Suppressor macrophage treated with lipopolysaccharide for 1 hour (primary cell): ENCODE measurements at places on chromosomes 7 and 10.
A peak's percentile ranks its signal among the peaks of the same experiment; 100 is the strongest.

GRCh38 chr7:77570330-77571011 lies 33.4 kb downstream of the PTPN12 start:
- DNase-seq, result peak; percentile 95

- DNase-seq, result no peak
These were observed 1.7 kb upstream of the WEE2 start for GRCh38 chr7:141706239-141707064.

DNA sequence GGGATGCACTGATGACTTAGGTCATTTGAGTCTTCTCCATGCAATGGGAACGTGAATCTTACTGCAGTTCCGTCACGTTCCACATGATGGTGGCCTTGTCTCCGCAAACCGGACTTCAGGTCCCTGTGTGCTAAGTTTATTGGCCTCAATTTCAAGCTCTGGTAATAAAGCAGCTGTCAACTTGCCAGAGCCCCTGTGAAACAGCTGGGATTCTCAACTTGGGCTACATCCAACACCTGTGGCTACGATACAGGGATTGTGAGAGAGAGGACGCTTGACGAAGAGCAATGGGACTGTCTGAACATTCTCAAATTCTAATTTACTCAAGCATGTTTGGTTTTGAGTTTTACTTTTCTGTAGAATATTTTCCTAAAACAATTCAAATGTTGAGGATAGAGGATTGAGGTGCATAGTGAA lies 174.2 kb downstream of the PTN start:
- DNase-seq, result no peak

- DNase-seq, result no peak
These were observed 624.2 kb downstream of the ACTR3B start for GRCh38 chr7:153383781-153384180.

GRCh38 chr10:13712837-13713581 lies 126.2 kb downstream of the PRPF18 start:
- DNase-seq, result peak; percentile 92

- peak; percentile 39 for DNase-seq
These were observed 130.6 kb downstream of the MARCHF5 start for GRCh38 chr10:92421550-92421949.

DNA sequence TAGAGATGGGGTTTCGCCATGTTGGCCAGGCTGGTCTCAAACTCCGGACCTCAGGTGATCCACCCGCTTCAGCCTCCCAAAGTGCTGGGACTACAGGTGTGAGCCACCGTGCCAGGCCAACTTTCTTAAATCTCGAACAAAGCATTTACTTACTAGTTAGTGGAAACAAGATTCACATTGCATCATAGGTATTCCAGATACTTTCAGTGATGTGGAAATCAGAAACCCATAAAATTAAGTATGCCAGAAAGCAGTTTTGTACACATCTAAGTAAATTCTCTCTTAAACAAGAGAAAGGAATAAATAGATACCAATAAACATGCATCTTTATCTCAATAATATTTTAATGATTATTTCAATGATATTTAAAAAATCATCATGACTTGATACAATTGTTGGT lies 75.5 kb downstream of the DGKI start:
- DNase-seq, result no peak

- DNase-seq, result peak; percentile 22
These were observed 20.2 kb downstream of the RTKN2 start for GRCh38 chr10:62248465-62248864.

GRCh38 chr10:52326382-52326781 lies 12.3 kb downstream of the DKK1 start:
- no peak for DNase-seq

- DNase-seq, result peak; percentile 52
These were observed 13.9 kb upstream of the PSAP start for GRCh38 chr10:71864911-71865361.

GRCh38 chr7:142485617-142486226 lies 227.9 kb upstream of the PRSS58 start:
- DNase-seq, result peak; percentile 38

GRCh38 chr7:96305915-96306314 lies 16.0 kb downstream of the SLC25A13 start:
- no peak for DNase-seq

DNA sequence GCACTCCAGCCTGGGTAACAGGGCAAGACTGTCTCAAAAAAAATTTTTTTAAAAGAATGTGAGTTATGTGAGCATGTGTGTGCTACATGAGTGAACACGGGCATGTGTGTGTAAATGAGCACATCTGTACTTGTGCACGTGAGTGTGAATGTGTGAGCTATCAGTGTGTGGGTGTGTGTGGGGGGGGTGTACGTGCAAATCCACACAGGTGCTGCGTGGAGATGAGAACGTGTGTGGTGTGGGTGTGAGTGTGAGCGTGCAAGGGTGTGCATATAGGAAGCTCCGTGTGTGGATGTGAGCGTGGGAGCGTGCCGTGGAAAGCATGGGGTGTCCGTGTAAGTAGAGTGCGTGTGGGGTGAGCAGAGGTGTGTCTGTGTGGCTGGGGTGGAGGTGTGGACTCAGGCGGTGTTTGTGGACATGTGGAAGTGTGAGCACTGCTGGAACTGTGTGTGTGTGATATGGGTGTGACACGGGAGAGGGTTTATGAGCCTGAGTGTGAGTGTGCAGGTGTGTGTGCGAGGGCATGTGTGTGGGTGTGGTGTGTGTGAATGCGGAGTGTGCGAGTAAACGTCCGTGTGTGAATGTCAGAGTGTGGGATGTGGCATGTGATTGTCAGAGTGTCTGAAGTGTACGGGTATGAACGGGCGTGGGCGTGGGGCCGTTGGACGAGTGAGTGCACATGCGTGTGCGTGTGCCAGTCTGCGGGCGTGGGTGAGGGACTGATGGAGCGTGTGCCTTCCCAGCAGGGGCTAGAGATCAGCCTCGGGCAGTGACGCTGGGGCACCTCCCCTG lies 45.9 kb upstream of the TNRC18 start:
- DNase-seq, result no peak

DNA sequence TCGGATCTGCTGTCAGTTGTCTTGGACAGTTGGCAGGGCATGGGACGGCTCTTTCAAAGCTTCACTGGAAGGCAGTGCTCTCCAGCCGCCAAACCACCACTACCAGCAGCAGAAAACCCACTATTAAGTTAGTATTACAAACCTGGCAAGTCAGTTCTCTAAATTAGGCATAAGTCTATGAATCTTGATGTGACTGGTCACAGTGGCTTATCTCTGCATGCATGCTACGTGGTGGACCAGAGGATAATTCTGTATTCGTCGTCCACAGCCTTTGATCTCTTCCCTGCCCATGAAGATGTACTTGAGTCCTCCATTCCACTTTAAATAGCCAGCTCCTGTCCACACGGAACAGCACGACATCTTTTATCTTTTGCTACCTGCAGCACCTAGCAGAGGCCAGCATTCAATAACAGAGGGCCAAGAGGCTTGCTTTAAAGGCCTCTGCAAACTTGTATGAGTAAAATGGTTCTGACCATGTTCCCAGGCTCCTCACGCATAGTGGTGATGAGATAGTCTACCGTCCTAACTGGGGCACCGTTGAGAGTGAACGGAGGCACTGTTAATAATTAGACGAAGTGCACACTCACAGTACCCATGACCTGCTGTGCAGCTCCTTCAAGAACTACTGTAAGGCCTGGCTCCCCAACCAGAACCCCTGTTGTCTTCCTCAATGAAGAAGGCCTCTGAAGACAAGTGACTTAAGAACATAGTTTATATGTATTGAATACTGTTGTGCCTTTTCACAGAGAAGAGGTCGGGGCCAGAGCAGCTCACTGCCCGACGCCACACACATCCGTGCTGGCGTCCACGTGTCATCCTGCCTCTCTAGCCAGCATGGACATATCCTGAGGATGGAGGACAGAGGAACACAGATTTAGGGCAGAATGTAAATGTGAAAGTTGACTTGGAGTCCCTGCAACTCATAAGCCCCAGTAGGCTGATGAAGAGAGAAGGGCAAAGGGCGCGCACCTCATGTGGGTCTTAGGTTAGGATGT lies 1.0 kb downstream of the GPR146 start:
- DNase-seq, result no peak

DNA sequence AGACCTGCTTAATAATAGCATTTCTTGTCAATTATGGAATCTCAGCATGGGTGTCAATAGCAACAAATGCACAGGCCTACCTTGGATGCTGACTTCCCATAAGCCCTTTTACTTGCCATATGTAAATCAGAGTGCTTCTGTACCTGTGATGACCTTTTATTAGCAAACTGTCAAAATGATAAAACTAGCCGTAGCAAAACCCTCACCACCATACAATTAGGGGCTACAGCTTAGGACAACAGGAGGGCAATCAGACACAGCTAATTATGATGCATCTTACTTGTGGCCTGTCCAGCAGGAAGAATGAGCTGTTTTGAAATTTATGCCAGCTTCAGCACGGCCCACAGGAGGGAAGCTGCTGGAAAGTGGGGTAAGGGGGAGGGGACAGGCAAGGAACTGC lies 201.6 kb downstream of the TAX1BP1 start:
- DNase-seq, result no peak
